ENCODE measurements at places on chromosomes 6 and 20. TPM values are rescaled to one million over a fixed set of nuclear protein-coding genes. Genes with fewer than 3 reads are reported as not detected.

The SLX4IP gene
- total RNA-seq, result 7.7 TPM

GRCh38 chr6:89454300-89454699, 21.3 kb downstream of the ANKRD6 start:
- no peak for DNase-seq

The LRRN4 gene
- total RNA-seq, result not detected

DNA sequence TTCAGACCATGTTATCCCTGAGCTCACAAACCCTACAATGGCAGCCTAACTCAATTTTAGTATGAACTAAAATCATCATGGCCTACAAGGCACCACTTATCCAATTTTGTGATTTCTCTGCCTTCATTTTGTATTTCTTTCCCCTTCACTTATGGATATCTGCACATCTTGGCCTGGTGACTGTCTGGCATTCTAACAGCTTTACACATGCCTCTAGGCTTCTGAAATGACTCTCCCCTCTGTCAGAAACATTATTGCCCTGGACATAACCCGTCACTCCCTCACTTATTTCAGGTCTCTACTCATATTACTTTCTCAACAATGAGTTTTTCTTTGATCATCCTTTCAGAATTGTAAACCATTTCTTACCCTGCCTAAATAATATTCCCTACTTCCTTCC, 89.2 kb upstream of the THEMIS start:
- no peak for DNase-seq

The SRMS gene
- 2.4 TPM for total RNA-seq

The BRPF3 gene
- total RNA-seq, result 75.6 TPM

GRCh38 chr20:51526754-51527153, 15.8 kb downstream of the NFATC2 start:
- no peak for DNase-seq

DNA sequence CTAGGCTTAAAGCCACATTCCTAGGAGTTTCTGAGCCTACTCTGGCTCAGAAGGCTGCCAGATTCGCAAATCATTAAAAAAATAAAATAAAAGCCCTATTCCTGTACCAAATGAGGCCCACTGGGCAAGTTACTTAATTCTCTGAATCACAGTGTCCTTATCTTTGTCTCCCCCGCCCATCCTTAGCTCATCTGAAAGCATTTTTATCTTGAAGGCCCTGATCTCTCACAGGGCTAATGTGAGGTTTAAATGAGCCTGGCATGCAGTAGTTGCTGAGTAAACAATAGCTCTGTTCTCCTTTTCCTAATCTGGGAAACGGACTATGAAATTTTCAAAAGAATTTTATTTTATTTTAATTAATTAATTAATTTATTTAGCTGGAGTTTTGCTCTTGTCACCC, 2.1 kb upstream of the ZBTB12 start:
- no peak for DNase-seq

The ENPP5 gene
- total RNA-seq, result 3.4 TPM

The CYP24A1 gene
- total RNA-seq, result not detected

DNA sequence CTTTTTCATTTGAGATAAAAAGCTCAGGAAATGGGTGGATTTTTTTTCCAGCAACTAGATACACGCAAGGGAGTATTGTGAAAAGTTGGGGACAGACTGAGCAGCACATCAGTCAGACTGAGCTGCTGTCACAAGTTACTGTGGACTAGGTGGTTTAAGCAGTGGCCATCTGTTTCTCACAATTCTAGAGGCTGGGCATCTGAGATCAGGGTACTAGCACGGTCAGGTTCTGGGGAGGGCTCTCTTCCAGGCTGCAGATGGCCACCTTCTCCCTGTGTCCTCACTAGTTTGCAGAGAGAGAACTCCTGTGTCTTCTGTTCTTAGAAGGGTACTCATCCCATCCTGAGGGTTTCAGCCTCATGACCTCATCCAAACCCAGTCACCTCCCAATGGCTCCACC, 178.3 kb downstream of the SYNDIG1 start:
- no peak for DNase-seq

DNA sequence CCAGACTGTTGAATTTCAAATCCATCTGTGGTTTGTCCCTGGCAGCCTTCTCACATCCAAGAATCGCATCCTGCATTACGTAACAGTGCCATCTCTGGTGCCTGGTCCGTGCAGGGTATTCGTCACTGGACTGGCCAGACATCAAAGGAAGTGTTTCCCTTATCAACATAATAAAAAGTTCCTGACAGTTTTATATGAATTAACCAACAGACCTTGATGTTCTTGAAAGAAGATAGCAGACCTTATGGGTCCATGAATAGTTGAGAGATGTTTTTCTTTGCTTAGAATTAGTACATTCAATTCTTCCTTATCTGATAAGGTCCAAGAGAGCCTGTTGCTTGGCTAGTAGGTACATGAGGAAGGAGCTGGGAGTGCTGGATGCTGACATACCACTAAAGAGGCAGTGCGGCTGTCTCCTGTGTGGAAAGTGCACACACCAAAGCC, 77.6 kb downstream of the PHACTR2 start:
- DNase-seq, result peak; percentile 65

GRCh38 chr20:1563598-1563997, 6.1 kb upstream of the SIRPD start:
- no peak for DNase-seq

DNA sequence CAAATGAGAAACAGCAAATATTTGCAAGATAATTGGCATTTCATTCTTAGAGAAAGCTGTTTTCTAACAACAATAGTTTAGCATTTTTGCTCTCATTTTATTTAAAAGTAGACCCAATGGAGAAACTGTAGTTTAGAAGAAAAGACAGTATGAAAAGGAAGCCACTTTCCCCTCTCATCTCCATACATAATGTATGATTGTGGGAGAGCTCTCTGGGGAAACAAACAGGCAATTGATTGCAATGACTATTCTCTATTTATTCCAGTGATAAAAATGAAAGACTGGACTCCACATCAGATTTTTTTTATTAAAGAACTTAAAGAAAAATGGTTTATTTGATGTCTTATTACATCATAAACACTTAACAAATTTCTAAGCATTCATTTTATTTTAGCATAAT, 116.8 kb upstream of the SASH1 start:
- DNase-seq, result no peak

DNA sequence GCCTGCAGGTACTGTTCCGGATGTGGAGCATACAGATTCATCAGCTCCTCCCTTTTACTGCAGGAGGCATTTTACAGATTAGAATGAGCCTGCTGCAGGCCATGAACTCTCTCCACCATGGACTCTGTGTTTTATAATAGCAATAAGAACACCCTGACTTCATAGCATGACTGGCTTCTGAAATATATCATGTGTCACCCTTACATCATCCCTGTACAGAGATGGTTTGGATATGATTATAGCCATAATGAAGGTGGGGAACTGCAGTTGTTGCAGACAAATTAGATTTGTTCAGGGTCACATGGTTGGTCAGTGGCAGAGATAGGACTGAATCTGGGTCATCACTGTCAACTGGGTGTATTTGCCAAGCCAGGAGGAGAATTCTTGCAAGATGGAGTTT, 100.7 kb downstream of the FOXO3 start:
- DNase-seq, result no peak

DNA sequence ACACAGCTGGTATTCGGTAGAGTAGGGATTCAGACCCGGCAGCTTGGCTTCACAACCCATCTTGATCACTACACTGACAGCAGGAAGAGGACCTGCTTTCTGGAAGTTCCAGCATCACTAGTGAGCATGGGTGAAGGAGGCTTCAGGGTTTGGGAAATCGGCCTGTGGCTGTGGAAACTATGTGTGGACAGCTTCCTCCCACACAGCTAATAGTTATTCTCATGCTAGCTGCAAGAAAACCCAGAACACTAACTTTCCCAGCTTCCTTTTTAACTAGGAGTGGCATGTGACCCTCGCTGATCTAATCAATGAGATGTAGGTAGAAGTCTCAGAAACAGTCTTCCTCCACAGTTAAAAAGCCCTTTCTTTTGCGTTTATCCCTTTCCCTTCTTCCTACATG, 36.3 kb upstream of the SIRPA start:
- DNase-seq, result no peak

GRCh38 chr6:4319981-4320683, 184.8 kb upstream of the ECI2 start:
- DNase-seq, result no peak

DNA sequence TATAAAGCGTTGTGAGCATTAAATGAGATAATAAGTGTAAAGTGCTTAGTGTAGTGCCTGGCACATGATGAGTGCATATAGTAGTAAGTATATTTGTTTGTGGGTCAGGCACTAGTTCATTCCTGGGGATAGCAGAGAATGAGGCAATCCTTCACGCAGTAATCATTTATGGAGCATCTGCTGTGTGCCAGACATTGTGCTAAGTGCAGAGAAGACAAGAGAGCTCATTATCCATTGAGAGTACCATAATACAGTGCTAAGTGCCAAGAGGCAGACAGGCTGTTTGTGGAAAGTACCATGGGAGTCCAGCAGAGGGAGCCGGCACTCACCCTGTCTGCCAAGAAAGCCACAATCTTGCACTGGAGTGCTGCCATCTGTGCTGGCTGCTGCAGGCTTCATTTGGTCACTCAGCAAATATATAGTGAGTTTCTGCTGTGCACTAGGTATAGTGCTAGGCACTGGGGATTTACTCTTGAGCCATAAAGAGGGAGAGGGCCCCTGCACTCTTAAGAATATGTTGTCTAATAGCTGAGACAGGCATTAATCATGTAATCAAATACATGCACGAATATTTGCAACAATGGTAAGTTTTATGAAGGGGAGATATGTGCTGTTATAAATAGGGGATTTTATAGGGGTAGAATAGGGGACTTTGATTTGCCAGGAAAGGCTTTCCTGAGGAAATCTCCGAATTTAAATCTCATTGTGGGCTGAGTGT, 12.9 kb upstream of the MROH8 start:
- peak; percentile 89 for DNase-seq

Measured in left colon (tissue), 2 donors.